ENCODE measurements at places on chromosomes 7 and 10. TPM values are rescaled to one million over a fixed set of nuclear protein-coding genes. Genes with fewer than 3 reads are reported as not detected.
A peak's percentile ranks its signal among the peaks of the same experiment; 100 is the strongest.

LRRC4 gene
- 2.6 TPM for polyA plus RNA-seq

BEND7 gene
- 9.9 TPM for polyA plus RNA-seq

MRC1 gene
- 17.5 TPM for polyA plus RNA-seq

TBC1D12 gene
- polyA plus RNA-seq = 12.6 TPM

DNA sequence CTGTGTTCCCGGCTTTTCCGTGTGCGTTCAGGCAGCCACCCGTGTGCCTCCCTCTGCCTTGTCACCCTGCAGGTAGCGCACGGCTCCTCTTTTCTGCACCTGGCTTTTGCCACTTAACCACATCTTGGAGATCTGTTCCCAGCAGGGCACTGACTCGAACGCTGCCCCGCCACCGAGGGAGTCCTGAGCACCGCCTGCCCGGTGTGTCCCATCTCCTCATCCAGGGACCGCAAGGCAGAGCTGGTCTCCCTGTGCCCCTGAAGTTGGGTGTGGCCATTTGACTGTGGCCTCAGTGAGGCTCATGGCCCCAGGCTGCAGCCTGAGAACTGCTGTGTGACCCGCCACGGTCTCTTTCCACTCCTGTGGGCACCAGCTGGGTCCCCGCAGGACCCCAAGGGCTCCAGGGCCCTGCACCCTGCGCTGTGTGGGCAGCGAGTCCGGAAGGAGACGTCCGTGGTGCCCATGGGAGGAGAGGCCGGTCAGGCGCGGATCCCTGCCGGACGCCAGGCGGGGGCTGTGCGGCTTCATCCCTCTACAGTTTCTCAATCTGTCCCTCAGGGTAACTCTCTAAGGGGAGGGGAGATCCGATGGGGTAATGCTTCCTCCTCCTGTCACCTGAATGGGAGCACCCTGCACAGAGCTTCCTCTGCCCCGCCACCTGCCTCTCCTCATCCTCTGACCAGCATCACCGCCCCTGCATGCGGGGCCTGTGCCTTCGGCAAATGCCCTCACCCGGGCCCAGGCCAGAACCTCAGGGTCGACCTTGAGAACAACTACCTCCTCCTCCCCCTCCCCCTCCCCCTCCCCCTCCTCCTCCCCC, 1.8 kb upstream of the INTS1 start:
- no peak for DNase-seq

DNA sequence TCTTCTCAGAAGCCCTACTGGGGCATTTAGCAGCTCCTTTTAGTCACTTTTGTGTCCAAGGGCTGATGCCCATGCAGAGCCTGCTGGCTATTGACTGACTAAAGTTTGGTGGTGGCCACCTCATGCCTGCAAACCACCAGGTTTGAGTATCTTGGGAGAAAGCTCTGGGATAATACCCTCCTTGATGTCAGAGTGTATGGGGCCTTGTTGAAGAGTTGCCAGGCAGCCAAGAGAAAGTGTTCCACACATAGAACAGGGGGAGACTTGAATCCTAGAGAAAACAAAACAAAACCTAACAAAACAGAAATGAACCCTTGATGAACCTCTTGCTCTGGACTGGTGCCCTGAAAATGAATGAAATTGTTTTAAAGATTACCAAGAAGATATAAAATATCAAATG, 1024.6 kb downstream of the SORCS1 start:
- DNase-seq = no peak

DNA sequence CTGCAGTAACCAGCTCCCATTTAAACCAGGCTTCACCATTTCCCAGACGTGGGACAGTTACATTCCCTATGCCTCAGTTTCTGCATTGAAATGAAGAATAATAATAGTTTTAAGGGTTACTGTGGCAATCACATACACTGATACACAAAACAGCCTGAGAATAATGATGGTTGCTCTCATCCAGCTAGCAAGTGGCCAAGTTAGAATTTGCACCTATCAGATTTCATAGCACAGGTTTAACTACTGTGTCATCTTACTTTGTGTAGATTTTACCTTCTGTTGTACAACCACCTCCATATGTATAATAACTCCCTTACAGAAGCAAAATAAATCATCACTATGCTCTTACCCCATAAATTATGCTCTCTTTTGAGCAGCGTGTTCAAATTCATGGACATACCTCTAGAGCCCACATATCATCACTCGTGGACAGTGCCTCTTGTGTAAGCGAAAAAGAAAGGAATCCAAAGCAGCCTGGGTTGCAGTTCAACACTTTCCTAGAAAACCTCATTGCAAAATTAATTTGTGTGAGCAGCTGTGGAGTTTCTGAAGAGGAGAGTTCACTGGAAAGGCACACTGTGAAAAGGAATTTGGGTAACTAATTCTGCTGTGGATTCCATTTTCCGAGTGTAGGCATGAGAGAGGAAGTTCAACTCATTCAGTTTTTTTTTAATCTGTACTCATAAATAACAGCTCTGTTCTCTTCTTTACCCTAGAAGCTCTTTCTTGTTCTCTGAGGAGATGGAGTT, 492.5 kb downstream of the ARL4A start:
- DNase-seq = no peak

GRCh38 chr10:86504510-86504909, 17.1 kb downstream of the WAPL start:
- no peak for DNase-seq

DNA sequence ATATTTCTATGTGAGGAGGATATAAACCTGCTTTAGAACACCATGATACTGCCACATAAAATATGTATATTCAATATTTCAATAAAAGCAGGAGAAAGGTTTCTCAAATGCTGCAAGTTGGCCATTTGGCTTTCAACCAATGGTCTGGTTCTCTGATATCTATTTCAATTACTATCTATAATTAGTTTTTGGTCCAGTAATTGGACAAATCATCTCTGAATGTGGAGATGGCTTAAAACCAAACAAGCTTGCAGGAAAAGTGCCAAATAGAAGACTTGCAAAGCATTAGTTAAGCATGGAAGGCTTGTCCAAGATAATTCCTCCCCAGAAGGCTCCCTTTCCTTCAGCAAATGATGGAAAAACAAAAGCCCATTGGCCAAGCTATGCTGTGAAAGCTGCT, 140.1 kb downstream of the CPEB3 start:
- DNase-seq = no peak

- DNase-seq = no peak
Measured at GRCh38 chr10:79078367-79079053, 9.7 kb downstream of the ZMIZ1 start.

DNA sequence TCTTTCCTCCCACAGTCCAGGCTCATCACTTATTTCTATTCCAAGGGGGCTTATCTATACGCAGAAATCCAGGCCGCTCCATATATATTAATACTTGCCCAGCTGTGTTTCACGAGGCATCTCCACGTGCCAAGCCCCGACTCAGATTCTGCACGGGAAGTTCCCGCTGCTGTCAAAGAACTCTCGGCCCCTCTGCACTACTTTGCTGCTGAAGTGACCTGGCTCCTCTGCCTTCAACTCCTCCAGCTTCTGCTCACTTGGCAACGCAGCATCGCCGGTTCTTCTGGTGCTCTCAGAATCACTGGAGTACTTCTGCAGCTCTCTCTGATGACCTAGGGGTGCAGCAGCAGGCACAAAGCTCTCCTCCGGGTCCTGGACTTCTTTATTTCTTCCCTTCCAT, 9.7 kb upstream of the CHST12 start:
- DNase-seq = peak; percentile 32
